ENCODE measurements at places on chromosomes 12 and 14. TPM values are rescaled to one million over a fixed set of nuclear protein-coding genes. Genes with fewer than 3 reads are reported as not detected.

Gene RASAL1
- not detected for total RNA-seq

Gene KRT72
- total RNA-seq = not detected

Gene IPO8
- total RNA-seq = 29.7 TPM

Gene CD27
- total RNA-seq = not detected

Gene GLIPR1L2
- not detected for total RNA-seq

Gene OR9K2
- total RNA-seq = 2.9 TPM

- DNase-seq = no peak
Measured at GRCh38 chr14:52860910-52861309, 69.5 kb upstream of the GNPNAT1 start.

GRCh38 chr14:83172363-83172762, 1638.7 kb upstream of the SEL1L start:
- no peak for DNase-seq

- DNase-seq = no peak
Measured at GRCh38 chr14:96616161-96616721, 114.1 kb downstream of the PAPOLA start.

DNA sequence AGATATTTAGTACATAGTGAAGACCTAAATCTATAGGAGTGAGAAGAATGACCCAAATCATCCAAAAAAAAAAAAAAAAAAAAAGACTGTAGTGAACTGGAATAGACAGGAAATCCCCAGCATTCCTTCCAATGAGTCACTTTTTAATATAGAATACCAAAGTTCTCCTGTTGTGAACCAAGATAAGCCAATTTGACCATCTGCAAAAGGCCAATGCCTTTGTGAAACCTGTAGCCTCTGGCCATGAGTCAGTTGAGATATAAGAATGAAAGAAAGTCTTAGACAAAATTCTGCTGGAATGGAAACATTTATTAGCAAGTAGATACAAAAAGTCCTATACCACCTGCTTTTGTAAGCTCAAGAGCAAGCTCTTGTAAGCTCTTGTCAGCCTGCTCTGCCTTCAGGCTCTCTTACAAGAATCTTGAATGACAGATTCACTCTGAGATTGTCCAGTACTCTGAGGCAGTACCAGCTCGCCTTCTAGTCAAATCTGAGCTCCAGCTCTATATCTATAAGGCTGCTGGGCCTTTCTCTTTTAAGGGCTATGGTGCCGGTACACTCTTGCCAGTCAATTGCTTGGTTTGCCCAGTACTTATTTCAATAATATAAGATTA, 243.0 kb upstream of the TMTC1 start:
- no peak for DNase-seq

DNA sequence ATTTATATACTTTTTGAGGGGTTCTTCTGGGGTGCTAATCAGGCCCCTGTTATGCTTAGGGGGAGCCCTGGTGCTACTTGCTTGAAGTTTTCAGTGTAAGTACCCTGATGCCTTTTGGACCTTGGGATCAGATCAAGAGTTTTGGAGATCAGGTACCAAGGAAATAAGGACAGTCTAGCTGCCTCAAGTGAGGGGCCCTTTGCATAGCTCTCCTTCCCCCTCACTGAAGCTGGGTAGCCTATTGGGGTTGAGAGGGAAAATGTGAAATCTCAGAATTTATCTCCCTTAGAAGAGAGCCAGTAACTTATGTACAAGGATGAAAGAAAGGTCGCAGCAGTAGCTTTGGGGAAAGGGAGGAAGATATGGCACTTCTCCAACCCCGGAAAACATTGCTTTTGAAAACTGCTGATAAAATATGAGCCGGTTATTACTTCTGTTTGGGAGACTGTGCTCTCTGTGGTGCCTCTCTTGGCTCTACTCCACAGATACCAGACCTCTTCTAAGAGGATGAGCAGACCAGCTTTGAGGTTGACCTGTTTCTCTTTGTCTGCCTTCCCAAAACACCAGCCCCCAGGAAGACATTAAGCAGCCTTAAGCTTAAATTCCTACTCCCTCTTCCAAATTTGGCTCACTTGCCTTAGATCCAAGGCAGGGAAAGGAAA, 8.8 kb upstream of the AMHR2 start:
- DNase-seq = no peak

DNA sequence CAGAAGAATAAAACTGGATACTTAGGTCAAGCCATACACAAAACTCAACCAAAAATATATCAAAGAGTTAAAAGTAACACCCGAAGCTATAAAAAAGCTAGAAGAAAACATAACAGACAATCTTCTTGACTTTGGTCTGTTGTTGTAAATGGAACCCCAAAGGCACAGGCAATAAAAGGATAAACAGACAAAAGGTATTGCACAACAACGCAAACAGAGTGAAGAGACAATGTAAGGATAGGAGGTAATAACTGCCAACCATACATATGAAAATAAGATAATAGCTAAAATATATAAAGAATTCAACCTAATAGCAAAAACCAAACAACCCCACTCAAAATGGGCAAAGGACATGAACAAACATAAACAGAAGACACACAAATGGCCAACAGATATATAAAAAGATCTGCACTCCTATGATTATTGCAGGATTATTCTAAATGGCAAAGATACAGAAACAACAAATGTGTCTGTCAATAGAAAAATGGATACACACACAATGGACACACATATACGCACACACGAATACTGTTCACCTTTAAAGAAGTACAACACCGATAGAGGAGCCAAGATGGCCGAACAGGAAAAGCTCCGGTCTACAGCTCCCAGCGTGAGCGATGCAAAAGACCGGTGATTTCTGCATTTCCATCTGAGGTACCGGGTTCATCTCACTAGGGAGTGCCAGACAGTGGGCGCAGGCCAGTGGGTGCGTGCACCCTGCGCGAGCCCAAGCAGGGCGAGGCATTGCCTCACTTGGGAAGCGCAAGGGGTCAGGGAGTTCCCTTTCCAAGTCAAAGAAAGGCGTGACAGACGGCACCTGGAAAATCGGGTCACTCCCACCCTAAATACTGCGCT, 1137.1 kb downstream of the FSCB start:
- no peak for DNase-seq

GRCh38 chr14:74281069-74281468, 21.7 kb downstream of the ABCD4 start:
- no peak for DNase-seq

GRCh38 chr14:49853572-49854375, 1.2 kb upstream of the NEMF start:
- DNase-seq = peak; percentile 63

- DNase-seq = no peak
Measured at GRCh38 chr12:11776316-11776715, 126.8 kb downstream of the ETV6 start.

- no peak for DNase-seq
Measured at GRCh38 chr14:42703501-42703900, 1096.8 kb downstream of the LRFN5 start.

DNA sequence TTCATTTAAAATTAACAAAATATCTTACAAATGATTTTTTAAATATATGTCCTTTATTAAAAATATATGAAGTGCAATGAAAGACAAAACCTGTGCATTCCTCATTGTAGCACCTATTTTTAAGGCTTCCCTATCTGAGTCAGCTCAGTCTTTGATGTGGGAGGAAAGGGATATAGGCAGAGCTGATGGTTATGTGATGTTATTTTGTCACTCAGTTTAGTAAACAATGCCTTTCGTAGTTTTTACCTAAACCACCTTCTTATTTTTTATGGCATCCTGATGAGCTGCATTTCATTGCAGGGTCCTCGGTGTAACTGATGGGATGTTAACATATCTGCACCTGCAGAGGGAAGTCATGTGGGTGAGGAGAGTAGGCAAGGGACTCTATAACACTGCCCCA, 58.9 kb upstream of the FRMD6 start:
- no peak for DNase-seq
